ENCODE measurements at places on chromosomes 5 and 9. TPM values are rescaled to one million over a fixed set of nuclear protein-coding genes. Genes with fewer than 3 reads are reported as not detected.

The TMEM174 gene
- not detected for total RNA-seq

The HMCN2 gene
- 15.5 TPM for total RNA-seq

The PCDHB11 gene
- total RNA-seq, result 4.2 TPM

The PCSK5 gene
- 50.6 TPM for total RNA-seq

The SOWAHA gene
- 1.3 TPM for total RNA-seq

The KCNN2 gene
- total RNA-seq, result 7.3 TPM

The EGR1 gene
- 11.9 TPM for total RNA-seq

The ARHGEF37 gene
- 17.8 TPM for total RNA-seq

The ASPN gene
- total RNA-seq, result 0.12 TPM

The ARL14EPL gene
- total RNA-seq, result not detected

The NUTM2G gene
- 2.6 TPM for total RNA-seq

The CDX1 gene
- 3.4 TPM for total RNA-seq

The RIOK2 gene
- 20.4 TPM for total RNA-seq

The CBY3 gene
- 12.8 TPM for total RNA-seq

The EQTN gene
- 10.5 TPM for total RNA-seq

The ANKRD34B gene
- 0.12 TPM for total RNA-seq

The TAS2R1 gene
- total RNA-seq, result 0.50 TPM

The EIF4E1B gene
- 0.99 TPM for total RNA-seq

The SLC31A2 gene
- total RNA-seq, result 40.3 TPM

The PCDHA9 gene
- 2.0 TPM for total RNA-seq

The RNF183 gene
- 1.7 TPM for total RNA-seq

The PCDHAC2 gene
- total RNA-seq, result 15.5 TPM

The GPR21 gene
- total RNA-seq, result 6.7 TPM

The HK3 gene
- 6.4 TPM for total RNA-seq

The PCDHB15 gene
- 22.1 TPM for total RNA-seq

The SLC36A3 gene
- total RNA-seq, result 8.3 TPM

The PCDHGB5 gene
- 28.3 TPM for total RNA-seq

The G3BP1 gene
- total RNA-seq, result 112 TPM

The LHX3 gene
- 0.62 TPM for total RNA-seq

The PCA3 gene
- 0.37 TPM for total RNA-seq

The OR1L1 gene
- total RNA-seq, result not detected

The LMX1B gene
- 7.6 TPM for total RNA-seq

The TRAF2 gene
- 32.9 TPM for total RNA-seq

The SPATA31A3 gene
- 1.9 TPM for total RNA-seq

The IL7R gene
- total RNA-seq, result 7.6 TPM

The SPINK7 gene
- total RNA-seq, result not detected

The SLC6A3 gene
- total RNA-seq, result 0.55 TPM

The ANKRD18A gene
- total RNA-seq, result 80.2 TPM
